ENCODE measurements at places on chromosomes 2 and 18.

GRCh38 chr18:21164548-21165095 lies 53.0 kb upstream of the ROCK1 start:
- no peak for DNase-seq

- no peak for DNase-seq
These were observed 70.0 kb downstream of the ACSL3 start for GRCh38 chr2:222930862-222931261.

DNA sequence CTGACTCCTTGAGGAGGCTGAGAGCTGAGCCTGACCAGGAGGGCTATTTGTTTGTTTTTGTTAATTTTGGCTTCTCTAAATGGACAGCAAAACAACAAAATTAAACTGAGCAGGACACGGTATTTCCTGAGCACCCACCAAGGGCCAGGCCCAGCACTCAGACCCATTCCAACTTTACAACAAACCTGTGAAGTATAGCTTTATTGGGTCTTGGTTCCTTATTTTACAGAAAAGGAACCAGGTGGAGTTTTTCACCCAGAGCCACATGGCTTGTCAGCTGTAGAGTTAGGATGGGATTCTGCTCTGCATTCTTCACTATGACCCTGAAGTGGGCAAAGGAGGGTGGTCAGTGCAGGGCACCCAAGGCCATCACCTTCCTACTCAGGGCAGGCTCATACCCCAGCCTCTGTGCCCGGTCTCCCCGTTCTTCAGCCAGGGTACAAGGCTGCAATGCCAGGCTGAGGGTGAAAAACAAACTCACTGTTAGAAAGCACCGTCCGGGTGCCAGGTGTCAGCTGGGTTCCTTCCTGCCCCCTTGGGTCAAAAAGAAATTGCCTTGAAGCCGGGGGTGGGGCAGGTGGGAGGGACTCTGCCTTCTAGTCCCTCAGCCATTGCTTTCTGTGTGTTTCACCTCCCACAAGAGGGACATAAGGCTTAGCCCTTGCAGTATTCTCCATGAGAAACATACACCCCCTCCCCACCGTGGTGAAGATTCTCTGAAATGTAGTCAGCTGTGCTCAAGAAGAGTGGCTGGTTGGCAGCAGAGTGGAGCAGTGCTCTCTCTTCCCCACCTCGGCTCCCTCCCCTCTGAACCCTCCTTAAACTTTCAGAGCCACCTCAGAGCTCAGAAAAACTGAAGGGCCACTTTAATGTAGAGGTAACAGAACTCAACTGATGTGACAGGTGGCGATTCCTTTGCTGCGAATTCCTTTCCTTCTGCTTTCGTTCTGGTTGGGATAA lies 2.2 kb downstream of the PSD4 start:
- DNase-seq = no peak

GRCh38 chr2:180672377-180672776 lies 308.0 kb upstream of the UBE2E3 start:
- no peak for DNase-seq

DNA sequence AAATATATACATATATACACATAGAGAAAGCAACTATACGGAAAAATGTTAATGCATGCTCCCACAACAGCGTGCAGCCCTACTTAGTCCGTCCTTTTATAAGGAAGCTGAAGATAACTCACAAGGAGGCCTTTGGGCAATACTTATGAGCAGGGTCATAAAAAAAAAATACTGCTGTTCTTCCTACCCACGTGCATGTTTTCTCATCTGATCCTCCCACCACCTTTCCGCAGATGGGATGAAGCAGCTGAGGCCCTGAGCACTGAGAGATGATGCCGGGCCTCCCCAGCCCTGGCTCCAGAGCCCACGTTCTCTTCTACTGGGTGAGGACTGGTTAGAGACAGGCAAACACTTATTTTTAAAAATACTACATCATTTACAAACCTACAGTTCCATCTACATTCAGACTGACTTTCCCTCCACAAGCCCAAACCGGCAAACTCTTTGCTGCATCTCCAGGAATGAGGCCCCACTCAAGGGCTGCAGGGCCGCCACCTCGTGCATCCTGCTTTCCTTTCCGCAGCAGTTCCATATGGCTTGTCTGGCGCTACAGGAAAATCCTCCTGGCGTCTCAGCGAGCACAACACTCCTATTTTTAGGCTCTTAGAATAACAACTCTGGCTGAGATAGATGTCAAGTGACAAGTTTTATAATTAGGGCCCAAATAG lies 41.6 kb downstream of the TBC1D8 start:
- no peak for DNase-seq

- DNase-seq = no peak
These were observed 2.9 kb upstream of the TLX2 start for GRCh38 chr2:74511104-74511989.

DNA sequence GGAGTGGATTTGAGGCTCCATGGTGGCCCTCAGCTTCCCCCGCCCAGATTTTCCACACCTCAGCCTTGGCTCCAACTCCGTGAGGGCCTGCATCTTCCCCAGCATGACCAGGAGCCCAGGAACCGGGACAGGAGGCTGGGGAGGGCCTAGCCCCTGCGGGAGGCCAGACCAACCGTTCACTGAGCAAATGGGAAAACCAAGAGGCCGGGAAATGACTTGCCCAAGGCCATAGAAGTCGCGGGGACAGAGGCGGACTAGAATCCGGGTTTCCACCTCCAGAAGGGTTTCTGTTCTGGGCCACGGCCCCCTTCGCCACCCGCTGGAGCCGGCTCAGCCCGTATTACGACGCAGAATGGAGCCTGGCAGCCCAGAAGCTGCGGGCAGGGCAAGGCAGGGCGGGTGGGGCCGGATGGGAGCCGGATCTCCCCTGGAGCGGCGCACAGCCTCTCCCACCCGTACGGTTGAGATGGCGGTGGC lies 7.9 kb upstream of the CRYBA2 start:
- no peak for DNase-seq
